ENCODE measurements at places on chromosomes 16 and 17.
A peak's percentile ranks its signal among the peaks of the same experiment; 100 is the strongest.

- peak; percentile 89 for DNase-seq
These were observed 28.0 kb downstream of the ZCCHC14 start for GRCh38 chr16:87464691-87465300.

DNA sequence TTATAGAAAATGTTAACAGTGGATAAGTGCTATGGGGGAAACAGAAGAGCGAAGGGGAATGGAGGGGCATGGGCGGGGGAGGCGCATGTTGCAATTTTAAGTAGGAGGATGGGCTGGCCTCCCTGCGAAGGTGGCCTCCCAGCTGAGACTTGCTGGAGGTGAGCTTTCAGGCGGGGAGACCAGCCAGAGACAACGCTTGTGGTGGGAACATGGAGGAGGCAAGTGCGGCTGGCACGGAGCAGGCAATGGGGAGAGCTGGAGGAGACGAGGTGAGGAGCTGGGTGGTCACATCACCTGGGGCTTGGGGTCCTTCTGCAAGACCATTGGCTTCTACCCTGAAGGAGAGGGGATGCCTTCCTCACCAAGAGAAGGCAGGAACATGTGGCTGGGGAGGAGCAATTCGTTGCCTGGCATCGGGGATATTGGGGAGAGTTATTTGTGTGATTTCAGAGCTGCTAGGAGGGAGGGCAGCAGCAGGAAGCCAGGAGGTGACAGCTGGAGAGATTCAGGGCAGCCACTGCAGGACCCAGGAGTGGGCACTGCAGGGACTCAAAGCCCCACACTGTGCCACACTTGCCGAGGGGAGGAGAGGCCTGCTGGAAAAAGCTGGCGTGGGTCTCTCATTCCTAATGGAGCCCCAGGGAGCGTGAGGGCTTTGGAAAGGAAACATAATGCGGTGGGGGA is 34.4 kb downstream of the PMFBP1 start:
- no peak for DNase-seq

GRCh38 chr17:3813171-3813570 is 12.2 kb upstream of the ITGAE start:
- no peak for DNase-seq

GRCh38 chr17:15406081-15406480 is 61.3 kb downstream of the CDRT4 start:
- peak; percentile 53 for DNase-seq

- peak; percentile 53 for DNase-seq
These were observed 1.9 kb upstream of the SLC5A2 start for GRCh38 chr16:31480851-31481536.

DNA sequence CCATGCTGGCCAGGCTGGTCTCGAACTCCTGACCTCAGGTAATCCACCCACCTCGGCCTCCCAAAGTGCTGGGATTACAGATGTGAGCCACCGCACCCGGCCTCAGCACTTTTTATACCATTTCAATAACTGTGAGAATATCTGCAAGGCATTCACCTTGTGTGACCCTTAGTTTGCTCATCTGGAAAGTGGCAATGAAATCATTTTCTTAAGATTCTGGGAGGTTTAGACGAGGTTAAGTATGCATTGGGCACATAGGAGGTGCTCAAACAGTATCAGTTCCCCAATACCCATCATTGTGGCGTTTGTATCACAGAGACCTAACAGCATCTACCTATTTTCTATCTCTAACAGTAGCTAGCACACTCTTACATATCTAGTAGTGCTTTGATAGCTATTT is 481.9 kb upstream of the ERCC4 start:
- no peak for DNase-seq

GRCh38 chr16:79047337-79047736 is 553.2 kb downstream of the MAF start:
- no peak for DNase-seq

- no peak for DNase-seq
These were observed 580 bp downstream of the MT1X start for GRCh38 chr16:56682703-56683397.

DNA sequence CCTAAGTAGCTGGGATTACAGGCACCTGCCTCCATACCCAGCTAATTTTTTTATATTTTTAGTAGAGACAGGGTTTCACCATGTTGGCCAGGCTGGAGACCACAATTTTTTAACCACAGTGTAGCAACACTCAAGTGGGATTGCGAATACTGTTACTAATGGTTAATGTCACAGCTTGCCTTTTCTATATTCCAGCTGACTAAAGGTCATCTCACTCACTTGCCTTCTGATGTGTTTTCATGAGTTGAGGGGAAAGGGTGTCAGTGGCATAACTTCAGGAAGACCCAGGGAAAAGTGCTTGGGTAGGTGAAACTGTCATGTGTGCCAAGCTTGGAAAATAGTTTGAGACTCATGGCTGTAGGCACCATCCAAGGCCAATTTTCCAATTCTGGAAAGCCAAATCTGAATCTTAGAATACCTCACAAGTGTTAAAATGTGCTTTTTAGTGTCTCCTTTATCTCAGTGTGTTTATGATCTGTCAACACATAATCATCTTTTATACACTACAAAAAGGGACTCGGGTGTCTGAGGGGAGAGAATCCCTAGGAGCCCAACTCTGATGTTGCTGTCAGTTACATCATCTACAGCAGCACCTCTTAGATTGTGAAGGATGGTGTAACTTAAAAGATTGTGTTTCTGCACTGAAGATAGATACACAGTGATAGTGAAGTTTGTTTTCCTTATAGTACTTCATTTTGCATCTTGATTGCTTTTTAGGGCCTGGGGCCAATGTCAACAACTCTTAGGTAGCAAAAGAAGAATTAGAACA is 27.1 kb downstream of the OGFOD1 start:
- no peak for DNase-seq

GRCh38 chr17:73991260-73991659 is 212.2 kb upstream of the RPL38 start:
- DNase-seq: no peak

- DNase-seq: no peak
These were observed 20.9 kb downstream of the NLRP1 start for GRCh38 chr17:5563456-5563855.

DNA sequence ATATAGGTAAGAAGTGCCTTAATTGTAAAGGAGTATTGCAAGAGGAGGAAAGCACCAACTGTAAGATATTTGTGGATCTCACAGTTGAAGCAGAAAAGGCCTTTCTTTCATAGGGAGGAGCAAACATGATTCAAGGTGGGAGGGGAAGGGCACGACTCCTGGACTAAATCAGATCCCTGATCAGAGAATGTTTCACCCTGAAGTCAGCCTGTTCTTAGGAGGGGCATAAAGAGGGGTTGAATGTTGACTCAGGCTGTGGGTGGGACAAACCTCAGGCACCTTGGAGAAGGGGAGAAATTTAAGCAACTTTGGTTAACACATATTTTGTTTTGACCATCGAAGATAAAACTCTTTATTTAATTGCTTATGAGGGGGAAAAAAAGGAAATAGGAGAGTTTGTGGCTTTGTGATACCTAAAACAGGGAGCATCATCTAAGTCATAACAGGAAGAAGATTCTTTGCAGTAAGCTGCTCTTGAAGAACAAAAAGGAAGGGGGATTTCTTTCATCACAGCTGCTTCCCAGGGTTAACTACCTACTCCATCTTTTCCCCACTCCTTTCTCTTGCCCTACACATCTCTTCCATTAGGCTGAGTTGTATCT is 158.6 kb upstream of the ZNF267 start:
- DNase-seq: no peak

GRCh38 chr16:57807968-57808528 is 5.8 kb upstream of the KIFC3 start:
- DNase-seq: peak; percentile 64

DNA sequence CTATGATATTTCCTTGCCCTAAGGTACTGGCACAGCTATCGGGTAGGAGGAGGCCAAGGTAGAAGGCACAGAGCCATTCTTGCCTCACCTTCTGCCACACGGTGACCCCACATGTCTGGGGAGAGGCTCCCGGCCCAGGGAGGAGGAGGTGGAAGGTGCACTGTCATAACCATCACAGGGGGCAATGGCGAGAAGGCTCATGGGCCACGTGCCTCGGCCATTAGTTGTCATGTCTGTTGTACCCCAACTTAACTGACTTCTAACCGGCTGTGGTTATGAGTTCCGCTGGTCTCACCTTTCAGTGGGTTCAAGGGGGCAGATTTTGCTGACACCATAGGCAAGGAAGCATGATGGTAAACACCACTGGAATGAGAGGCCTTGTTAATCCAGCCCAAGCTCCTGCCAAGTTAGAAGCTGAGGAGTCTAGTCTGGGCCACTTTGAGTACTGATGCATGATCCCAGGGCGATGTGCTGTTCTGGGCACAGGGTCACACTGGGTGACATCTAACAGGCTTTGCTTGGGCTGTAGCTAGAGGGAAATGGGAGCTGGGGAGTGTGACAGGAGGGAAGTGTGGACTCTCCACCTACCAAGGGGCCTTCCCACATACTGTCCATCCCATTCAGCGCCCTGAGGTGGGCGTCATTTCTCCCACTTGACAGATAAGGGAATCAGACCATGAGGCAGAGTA is 39.6 kb downstream of the HLF start:
- DNase-seq: no peak

DNA sequence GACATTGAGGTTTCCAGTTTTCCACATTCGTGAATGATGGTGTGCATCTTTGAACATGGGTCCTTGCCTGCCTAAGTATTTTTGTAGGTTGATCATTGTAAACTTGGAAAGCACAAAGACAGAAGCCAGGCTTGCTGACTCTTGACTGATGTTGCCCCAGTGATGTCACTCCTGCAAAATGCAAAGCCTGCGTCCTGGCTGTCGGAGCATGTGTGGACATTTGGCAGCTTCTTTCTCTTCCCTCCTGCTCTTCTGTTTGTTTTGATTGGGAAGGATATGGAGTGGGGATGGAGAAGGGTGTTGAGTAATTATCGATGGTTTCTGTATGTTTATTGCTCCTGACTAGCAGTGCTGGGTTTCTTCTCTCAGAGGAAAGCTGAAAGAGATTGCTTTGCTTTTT is 3.2 kb downstream of the NDE1 start:
- peak; percentile 70 for DNase-seq

Measured in lung microvascular endothelial cell (primary cell).